Activated T-helper 2 cell treated with anti-CD3 and anti-CD28 coated beads, Interferon-gamma antibody, Interleukin-2, Interleukin-4, amounts not matched to agents 10 μg/mL and 5 μg/mL and 100 μg/mL, durations not matched to agents 14 hours and 24 hours and 36 hours (primary cell): ENCODE measurements at places on chromosomes 16 and 17. TPM values are rescaled to one million over a fixed set of nuclear protein-coding genes. Genes with fewer than 3 reads are reported as not detected.

GRAPL gene
- total RNA-seq, result 5.2 and 5.3 TPM in 2 replicates

- no peak for DNase-seq
Measured at GRCh38 chr17:81931557-81932332, 4.2 kb upstream of the MAFG start.

GRCh38 chr17:47896672-47897490, 845 bp downstream of the SP2 start:
- DNase-seq, result no peak

DNA sequence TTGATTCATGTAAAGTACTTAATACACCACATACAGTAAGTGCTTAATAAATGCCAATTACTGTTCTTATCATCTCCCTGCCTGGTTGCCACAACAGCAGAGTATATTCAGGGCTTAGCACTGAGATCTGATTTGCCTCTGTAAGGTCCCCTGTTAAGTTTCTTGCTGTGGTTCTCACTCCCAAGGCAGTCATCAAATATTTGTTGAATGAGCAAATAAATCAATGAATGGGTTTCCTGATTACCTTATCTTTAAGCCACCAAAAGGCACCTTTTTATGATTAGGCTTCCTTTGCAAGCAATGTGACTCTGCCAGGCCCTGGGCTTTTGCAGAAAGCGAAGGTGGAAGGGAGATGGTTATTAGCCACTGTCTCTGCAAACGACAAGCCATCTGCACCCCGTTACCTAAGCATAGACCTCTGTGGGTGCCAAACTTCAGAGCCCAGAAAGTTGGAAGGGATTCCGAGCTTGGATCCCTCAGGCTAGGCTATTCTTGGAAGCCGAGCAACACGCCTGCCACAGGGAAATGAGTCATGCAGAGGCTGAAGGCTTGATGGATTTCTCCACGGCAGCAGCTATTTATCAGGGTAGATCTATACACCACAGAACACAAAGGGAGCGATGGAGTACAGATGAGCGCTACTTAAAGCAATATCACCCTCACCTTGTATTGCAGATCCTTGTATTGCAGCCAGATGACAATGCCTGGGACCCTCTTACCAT, 102.0 kb downstream of the GRIN2A start:
- no peak for DNase-seq

MPO gene
- not detected in 2 replicates for total RNA-seq

GRCh38 chr16:522320-523096, 5.0 kb upstream of the CAPN15 start:
- DNase-seq, result no peak

GRCh38 chr17:22270381-22270780, 578.1 kb downstream of the KCNJ18 start:
- no peak for DNase-seq

- DNase-seq, result no peak
Measured at GRCh38 chr17:33837281-33837680, 417.8 kb upstream of the CCL2 start.

ZNF750 gene
- total RNA-seq, result not detected in 2 replicates

GRCh38 chr16:28491230-28491969, 474 bp downstream of the CLN3 start:
- DNase-seq, result no peak

- DNase-seq, result no peak
Measured at GRCh38 chr17:17495536-17496188, 533 bp downstream of the RASD1 start.

DNA sequence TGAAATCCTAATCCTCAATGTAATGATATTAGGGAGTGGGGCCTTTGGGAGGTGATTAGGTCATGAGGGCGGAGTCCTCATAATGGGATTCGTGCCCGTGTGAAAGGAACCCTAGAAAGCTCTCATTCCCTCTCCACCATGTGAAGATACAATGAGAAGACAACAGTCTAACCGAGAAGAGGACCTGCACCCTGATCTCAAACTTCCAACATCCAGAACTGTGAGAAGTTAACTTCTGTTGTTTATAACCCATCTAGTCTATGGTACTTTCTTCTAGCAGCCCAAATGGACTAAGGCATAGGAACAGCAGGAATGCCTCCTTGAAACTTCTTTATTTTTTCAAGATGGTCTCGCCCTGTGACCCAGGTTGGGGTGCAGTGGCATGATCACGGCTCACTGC, 24.7 kb downstream of the WSB1 start:
- no peak for DNase-seq

DNA sequence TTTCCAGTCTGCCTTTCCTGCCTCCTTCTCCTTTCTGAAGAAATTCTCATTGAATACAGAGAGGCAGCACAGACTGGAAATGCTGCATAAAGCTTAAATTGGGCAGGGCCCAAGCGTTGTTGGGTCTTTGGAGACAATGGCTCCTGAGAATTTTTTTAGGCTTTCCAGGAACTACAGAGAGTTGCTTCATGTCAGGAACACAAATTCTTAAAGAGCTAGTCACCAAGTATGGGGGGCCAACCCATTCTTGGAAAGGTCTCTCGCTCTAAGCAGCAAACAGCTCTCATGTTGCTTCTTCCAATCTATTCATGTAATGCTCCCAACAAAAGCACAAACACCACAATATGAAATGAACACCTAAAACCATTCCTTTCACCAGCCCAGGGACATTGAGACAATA, 6.9 kb downstream of the HNF1B start:
- DNase-seq, result no peak

SLC6A2 gene
- total RNA-seq, result not detected in 2 replicates

- DNase-seq, result no peak
Measured at GRCh38 chr17:19024101-19025078, 19.8 kb upstream of the FAM83G start.

DNA sequence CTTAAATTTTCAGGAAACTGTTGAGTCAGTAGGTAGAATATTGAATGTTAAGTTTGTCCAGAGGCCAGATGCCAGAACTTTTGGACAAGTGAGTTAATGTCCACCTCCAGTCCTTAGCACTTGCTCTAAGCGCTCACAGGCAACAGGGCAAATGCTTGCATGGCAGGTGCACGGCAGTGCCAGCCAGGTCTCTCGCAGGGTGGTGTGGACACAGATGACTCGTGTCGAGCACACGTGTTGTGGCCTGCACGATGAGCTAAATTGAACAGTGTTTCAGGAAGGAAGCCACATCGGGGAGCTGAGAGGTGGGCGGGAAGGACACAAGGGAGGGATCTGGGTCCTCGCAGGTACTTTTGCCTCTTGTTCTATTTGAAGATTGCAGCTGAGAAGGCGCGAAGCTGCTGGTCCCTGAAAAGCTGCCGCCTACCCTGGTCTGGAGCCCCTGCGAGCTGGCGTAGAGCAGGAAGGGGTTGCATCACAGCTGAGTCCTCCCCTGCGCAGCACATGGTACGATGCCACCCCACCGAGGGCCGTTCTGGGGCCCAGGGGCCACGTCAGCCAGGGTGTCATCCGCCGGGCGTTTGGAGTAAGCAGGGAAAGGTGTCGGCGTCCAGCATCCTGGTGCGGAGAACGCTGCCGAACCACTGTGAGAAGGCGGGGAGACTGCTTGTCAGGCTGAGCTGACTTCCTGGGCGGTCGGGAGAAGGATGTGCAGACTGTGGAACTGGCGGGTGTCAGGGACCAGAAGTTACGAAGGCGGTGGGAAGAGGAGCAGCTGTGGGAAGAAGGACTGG, 6.3 kb downstream of the RAB40C start:
- no peak for DNase-seq

SKAP1 gene
- 60.5 and 67.9 TPM in 2 replicates for total RNA-seq

CLEC18B gene
- 0.09 and 0.30 TPM in 2 replicates for total RNA-seq

GRCh38 chr16:62752854-62753253, 716.6 kb upstream of the CDH8 start:
- DNase-seq, result no peak

- no peak for DNase-seq
Measured at GRCh38 chr17:42266918-42267766, 9.0 kb downstream of the STAT5B start.

PDILT gene
- total RNA-seq, result 0.07 TPM in 1 of 2 replicates, not detected in the other

DNA sequence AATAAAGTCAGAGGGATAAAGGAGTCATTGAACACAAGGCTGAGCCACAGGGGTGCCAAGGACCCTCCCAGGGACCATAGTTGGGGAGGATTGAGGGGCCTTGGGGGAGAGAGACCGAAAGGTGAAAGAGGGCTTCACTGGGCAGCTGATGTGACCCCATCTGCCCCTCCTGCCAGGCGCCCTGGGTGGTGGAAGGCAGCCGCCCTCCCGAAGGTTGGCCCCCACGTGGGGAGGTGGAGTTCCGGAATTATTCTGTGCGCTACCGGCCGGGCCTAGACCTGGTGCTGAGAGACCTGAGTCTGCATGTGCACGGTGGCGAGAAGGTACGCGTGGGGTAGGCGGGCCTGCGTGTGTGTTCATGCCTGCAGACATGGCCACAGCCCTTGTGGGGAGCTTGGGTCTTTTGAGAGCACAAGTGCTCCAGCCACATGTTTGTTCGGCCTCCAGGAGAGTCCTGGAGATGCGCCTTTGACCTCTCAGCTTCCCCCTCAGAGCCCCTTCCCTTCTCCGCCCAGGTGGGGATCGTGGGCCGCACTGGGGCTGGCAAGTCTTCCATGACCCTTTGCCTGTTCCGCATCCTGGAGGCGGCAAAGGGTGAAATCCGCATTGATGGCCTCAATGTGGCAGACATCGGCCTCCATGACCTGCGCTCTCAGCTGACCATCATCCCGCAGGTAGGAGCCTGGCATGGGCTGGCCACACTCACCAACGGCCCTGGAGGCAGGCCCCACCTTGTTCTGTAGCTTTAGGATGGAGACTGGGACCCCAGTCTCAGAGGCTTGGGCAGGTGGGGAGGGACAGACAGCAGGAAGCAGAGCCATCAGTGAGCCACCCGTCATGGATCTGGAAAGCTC, 24.1 kb downstream of the ANKRD40 start:
- DNase-seq, result no peak

- DNase-seq, result no peak
Measured at GRCh38 chr16:21626659-21627277, 25.6 kb downstream of the IGSF6 start.

- no peak for DNase-seq
Measured at GRCh38 chr16:56910654-56911539, 21.0 kb upstream of the HERPUD1 start.

DNA sequence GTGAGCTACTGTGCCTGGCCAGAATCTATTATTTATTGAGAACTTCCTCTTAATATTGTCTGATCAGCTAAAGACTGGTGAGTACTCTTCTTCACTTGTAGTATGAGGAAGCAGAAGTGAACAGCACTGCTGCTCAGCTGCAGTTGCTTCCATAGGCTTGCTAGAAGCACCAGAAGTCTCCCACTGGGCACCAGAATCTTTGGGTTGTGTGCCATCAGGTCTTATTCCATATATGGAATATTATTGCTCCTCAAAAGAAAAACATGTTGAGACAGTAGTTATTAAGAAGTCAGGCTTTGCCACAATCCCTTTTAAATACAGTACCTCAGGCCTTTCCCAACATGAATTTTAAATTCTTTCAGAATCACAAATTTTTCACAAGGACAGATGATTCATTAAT, 17.2 kb downstream of the SNTB2 start:
- no peak for DNase-seq

- no peak for DNase-seq
Measured at GRCh38 chr17:52158450-52159042, at the start of gene CA10. CA10 (minus strand) TSS chr17:52158714.

GRCh38 chr16:51982715-51983680, 563.9 kb downstream of the TOX3 start:
- DNase-seq, result no peak

GRCh38 chr16:53895433-53895832, 191.5 kb downstream of the FTO start:
- DNase-seq, result no peak

DNA sequence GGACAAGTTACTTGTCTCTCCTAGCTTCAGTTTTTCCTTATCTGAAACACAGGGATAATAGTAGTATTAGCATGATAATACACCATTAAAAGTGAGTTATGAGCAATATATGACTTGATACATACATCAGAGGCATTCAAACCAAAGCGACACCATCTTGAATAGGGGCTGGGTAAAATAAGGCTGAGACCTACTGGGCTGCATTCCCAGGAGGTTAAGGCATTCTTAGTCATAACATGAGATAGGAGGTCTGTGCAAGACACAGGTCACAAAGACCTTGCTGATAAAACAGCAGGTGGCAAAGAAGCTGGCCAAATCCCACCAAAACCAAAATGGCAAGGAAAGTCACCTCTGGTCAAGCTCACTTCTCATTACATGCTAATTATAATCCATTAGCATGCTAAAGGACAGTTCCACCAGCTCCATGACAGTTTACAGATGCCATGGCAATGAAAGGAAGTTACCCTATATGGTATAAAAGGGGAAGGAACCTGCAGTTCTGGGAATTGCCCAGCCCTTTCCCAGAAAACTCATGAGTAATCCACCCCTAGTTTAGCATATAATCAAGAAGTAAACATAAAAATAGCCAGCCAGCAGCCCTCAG, 37.2 kb upstream of the HS3ST3A1 start:
- DNase-seq, result no peak

- no peak for DNase-seq
Measured at GRCh38 chr17:81298991-81299738, 4.1 kb upstream of the SLC38A10 start.

MYH13 gene
- total RNA-seq, result not detected in 2 replicates

CCDC154 gene
- 0.80 and 1.2 TPM in 2 replicates for total RNA-seq

- DNase-seq, result no peak
Measured at GRCh38 chr16:73143002-73143401, 95.1 kb upstream of the ZFHX3 start.

GPR142 gene
- not detected in 2 replicates for total RNA-seq

GRCh38 chr16:51306116-51306515, 155.0 kb upstream of the SALL1 start:
- DNase-seq, result no peak
